ENCODE measurements at places on chromosomes 6 and 20.

DNA sequence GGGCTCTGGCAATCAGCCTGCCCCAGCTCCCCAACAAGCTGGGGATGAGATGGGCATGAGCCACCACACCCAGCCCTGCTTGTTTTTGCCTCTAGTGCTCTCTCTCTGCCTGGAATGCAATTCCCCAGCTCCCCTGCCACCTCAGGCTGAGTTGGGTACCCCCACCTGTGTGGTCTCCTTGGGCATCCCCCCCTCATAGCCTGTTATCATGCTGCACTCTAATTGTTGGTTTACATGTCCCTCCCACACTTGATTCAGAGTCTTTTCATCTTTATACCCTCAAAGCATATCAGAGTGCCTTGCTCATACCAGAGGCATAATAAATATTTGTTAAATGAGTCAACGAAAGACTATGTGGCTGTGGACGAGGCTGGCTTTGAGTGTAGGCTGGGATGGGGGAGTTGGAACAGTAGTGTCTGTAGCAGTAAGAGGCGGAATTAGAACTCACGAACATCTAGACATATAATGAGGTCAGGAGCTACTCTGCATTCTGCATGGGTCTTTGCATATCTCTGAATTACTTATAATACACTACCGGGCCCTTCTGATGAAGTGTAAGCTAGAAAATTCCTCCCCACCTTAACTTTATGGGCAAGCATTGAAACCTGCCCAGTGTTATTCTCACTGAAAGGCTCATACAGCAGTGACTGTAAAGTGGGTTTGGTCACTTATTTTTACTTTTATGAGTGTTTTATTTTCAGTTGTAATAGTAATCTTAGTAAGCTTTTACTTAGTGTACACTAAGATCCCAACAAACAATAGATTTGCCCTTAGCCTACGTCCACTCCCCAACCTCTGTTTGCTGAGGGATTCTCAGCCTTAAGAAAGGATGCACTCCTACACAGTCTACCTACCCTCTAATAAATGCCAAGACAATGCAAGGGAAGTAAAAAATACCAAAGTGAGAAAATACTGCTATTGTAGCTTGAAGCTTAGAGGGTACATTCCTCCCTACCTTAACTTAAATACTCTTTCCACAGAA lies 58.7 kb downstream of the EDN1 start:
- no peak for DNase-seq

GRCh38 chr20:53676987-53677386 lies 83.3 kb upstream of the ZNF217 start:
- DNase-seq, result no peak

GRCh38 chr20:9389346-9389745 lies 125.0 kb upstream of the LAMP5 start:
- no peak for DNase-seq

DNA sequence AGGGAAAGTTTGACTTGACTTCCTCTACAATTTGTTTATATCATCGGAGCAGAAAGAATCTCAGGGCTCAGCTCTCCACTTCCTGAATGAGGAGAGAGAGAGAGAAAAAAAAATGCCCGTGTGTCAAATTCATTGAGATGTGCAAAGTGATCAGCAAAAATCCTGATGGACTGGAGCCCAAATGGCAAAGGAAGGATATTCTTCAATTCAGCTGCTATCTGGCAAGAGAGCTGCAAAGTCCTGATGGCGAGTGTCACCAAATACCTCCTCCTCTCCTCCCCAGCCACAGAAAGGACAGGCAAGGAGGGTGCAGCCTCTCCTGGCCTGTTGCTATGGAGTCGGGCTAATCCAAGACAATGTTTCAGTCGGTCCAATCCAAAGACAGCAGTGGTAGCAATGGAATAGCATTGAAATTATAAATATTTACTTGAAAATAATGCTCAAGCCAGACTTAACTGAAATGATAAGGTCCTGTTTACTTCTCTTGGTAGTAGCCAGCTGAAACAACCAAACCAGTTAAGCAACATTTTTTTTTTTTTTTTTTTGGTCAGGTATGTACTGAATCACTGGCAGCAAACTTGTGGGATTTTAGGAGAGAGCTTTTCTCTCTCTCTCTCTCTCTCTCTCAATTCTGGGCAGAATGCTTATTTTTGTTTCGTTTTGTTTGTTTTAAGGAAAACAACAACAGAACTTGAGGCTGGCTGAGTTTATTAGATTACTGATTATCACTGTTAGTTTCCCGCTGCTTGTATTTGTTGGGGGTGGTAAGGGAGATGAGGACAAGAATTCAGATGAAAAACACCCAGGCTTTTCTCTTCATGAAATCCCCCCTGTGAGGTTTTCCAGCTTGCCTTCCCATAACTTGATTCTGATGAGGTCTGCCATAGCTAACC lies 204.2 kb downstream of the BCAS1 start:
- DNase-seq, result peak; percentile 41

GRCh38 chr6:22766979-22767378 lies 197.6 kb downstream of the HDGFL1 start:
- no peak for DNase-seq

- DNase-seq, result no peak
These were observed 837.3 kb downstream of the DHX35 start for GRCh38 chr20:39799366-39799965.

DNA sequence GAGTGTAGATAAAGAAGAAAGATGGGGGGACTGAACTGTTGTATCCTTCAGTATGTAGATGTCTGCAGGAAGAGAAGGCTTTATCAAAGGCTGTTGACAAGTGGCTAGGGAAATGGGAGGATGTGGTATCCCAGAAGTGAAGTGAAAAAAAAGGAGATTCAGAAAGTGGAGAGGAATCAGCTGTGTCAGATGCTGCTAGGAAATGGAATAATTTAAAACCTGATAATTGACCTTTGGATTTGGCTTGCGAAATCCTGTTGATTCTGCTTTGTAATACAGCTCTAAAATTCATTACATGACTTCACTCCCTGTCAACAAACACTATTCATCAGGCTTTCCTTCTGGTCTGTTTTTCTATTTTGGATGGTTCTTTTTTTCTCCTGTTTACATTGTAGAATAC lies 41.7 kb downstream of the PHF3 start:
- DNase-seq, result peak; percentile 17

DNA sequence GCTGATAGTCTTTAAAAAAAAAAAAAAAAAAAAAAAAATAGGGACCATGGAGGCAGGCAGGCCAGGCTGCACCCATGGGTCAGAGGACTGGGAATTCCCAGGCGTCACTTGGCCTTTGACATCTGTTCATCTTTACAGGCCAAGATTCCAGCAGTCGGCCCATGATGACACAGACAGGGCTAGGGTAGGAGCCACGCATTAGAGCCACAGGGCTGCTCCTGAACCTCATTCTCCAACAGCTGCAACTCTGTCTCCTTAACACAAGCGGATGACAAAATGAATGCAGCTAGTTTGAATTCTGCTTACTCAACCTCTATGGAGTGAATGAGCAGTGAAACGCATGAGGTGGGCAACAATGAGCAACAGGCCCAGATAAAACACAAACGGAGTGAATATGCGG lies 126.4 kb downstream of the LY86 start:
- no peak for DNase-seq

DNA sequence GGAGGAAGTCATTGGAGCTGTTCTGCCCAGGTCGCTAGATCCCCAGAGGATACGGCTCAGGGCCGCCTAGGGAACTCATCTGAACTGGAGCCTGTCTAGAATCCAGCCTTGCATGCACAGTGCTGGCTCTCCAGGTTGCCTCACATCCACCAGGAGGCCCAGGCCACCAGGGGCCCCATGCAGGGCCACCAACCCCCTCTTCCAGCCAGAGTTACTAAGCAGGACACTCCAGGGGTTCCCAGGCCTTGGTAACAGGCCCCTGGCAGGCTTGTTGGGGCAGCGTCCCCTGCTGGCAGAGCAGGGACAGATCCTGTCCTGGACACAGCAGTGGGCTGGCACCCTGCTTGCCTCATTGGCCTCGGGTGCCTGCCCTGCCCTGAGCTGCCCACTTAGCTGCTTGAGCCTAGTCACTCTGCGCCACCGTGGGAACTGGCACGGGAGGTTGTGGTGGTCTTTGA lies 35.3 kb downstream of the EFCAB8 start:
- no peak for DNase-seq

DNA sequence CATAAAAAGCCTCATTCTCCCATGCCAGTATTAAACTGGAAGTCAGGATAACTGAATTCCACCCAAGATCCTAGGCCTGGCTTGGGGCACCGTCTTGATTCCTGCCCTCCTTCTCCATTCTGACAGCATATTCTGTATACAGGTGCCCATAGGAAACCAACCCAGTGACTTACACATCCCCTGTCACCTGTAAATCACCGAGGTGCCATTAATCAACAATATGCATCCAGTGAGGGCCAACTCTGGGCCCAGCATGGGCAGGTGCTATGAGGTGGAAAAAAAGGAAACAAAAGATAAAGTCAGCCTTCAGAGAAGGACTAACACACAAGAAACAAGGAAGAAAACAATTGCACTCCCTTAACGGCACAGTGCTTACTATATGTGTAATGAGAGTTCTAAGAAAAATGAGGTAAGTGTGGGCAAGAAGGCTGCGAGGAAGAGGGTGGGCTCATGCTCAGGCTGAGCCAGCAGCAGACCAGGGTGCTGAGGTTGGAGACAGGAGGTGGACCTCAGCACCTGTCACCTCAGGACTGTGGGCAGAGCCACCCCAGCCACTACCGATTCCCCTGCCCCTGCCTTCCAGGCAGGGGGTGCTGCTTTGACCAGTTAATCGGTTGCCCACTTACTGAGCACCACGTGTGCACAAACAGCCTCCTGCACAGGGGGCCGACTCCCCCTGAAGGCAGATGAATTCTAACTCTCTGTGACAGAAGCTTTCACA lies 105.9 kb downstream of the TRERF1 start:
- DNase-seq, result no peak

GRCh38 chr6:74181471-74181870 lies 485.5 kb downstream of the CD109 start:
- no peak for DNase-seq

DNA sequence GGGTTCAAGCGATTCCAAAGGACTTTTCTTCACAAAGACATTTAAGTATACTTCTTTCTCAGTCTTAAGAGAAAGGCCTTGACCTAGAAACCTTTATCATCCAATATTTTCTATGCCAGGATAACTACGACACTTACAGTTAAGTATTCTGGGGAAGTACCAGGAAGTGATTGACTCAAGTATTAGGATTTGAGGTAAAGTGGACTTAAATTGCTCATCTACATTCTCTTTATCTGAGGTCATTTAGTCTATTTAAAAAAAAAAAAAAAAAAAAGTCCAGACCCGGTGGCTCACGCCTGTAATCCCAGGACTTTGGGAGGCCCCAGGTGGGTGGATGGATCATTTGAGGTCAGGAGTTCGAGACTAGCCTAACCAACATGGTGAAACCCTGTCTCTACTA lies 114.7 kb downstream of the ZFAND3 start:
- DNase-seq, result no peak

DNA sequence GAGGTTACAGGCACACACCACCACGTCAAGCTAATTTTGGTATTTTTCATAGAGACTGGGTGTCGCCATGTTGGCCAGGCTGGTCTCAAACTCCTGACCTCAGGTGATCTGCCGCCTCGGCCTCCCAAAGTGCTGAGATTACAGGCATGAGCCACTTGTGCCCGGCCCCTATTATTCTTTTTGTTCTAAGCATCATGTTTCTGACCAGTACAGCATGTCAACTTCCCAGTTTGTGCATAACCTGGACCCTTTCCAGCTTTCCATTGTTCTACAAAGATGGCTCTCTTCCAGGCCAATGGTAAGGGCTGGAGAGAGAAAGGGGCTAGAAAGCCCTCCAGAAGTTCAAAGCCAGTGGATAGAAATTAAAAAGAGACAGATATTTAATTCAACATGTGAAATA lies 91.3 kb upstream of the TNFAIP3 start:
- DNase-seq, result no peak

- peak; percentile 57 for DNase-seq
These were observed 12.2 kb upstream of the SLC17A2 start for GRCh38 chr6:25942561-25943147.

DNA sequence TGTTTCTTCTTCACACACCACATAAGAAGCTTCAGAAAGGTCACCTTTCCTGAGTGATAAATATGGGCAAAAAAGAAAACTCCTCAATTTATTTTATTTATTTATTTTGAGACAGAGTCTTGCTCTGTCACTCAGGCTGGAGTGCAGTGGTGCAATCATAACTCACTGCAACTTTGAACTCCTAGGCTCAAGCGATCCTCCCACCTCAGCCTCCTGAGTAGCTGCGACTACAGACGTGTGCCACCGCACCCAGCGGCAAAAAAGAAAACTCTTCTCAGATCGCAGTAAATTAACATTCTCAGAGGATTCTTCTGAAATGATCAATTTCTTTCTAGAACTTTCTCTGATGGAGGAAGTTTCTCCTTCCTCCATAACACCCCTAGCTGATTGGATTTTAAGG lies 111.2 kb downstream of the TRERF1 start:
- DNase-seq, result no peak

DNA sequence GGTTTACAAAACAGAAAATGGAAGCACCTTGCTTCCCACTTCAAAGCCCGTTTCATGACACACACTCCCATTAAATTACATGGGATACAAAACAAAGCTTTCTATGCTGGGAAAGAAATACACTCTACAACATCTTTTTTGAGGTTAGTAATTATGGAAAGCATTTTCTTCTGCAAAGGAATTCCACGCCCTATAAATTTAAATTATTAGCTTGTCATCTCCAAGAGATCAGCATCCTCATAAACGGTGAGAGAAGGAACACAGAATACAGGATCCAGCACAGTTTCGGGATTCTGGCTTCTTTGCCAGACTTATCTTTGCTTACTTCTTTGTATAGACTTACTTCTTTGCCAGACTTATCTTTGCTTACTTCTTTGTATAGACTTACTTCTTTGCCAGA lies 1.3 kb upstream of the SMPDL3A start:
- DNase-seq, result no peak

DNA sequence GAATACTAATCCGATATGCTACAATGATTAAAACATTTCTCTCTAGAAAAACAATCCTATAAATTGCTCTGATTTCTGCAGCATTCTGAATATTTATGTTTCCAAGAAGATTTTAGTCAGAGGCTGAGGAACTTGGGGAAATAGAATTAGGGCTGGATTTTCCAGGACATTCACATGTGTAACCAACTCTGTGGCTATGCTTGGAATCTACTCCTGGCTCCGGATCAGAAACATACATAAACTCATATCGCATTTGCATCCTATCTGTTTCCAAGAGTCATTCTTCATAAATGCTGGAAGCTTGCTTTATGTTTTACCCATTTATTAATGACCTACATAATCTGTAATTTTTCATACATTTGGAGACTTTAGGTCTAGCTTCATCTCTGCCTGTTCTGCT lies 459.9 kb upstream of the MARCKS start:
- DNase-seq, result no peak

GRCh38 chr6:15257357-15258132 lies 11.7 kb downstream of the JARID2 start:
- DNase-seq, result peak; percentile 55

GRCh38 chr6:41917528-41917927 lies 3.4 kb downstream of the MED20 start:
- DNase-seq, result peak; percentile 35

All from inflammatory macrophage treated with lipopolysaccharide for 4 hours (primary cell).